Fibroblast of gingiva (primary cell): ENCODE measurements at places on chromosomes 12 and 14.
A peak's percentile ranks its signal among the peaks of the same experiment; 100 is the strongest.

DNA sequence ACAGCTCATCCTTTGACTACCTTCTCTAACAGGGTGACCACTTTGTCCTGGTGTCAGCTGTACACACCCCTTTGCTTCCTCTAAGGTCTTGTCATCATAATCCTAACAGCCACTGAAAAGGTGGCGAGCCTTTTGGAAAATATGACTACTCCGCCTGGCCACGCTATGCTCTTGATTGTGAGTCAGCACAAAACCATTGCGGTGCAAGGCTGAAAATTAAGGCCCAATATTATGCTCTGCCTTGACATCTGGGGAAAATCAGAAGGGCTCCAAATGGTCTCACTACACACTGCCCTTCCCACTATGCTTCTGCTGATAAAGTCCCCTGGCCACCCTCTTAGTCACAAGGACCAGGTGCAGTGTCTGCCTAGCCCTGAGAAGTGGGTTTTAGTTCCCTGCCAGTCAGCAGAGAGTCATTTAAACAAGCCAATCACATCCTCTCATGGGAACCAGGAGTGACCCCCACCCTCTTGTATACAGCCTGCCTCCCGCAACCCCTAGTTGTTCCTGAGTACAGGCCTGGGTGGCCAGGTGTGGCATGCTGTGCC, 34.3 kb downstream of the FGD6 start:
- DNase-seq = peak; percentile 34

- DNase-seq = no peak
These were observed 40.2 kb upstream of the FBRSL1 start for GRCh38 chr12:132449565-132450417.

GRCh38 chr14:53912021-53912420, 44.6 kb downstream of the BMP4 start:
- no peak for DNase-seq

DNA sequence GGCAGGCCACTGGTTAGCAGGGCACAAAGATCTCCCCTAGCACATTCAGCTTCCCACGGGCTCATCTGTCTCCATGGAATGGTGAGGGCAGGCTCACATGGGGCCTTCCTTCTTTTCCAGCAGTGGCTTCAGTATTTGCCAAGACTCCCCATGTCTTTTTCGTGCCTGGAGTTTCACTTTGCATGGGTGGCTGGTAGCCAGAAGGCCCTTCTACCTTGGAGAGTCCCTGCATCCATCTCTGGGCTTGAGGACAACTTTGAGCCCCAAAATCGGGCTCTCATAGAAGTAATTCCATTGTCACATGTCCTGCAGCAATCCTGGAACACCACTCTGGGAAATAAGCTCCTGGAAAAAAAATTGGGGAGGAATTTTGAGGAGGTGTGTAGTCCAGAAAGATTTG, 42.1 kb downstream of the NFKBIA start:
- no peak for DNase-seq

- DNase-seq = no peak
These were observed 182.7 kb upstream of the TMPO start for GRCh38 chr12:98332642-98333041.

DNA sequence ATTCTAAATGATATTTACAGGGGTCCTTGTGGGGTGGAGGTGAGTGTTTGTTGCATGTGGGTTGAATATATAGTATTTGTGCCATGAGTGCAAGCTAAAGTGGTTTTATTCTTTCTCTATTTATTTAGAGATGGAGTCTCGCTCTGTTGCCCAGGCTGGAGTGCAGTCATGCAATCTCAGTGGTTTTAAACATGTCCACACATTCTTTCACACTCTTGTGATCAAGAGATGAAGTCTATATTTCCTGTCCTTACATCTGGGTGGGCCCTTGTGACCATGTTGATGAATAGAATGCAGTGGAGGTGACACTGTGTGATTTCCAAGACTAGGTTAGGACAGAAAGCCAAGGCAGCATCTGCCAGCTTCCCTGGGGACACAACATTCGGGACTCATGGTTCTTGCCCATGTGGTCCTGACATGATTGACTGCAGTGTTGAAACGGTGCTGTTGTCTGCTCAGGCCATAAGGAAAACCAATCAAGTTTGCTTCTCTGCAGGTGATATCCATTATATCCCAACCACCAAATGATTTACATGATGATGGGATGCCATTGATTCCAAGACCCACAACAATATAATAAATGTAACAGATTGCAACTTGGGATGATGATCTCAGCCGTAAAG, 172.6 kb downstream of the SUDS3 start:
- no peak for DNase-seq

DNA sequence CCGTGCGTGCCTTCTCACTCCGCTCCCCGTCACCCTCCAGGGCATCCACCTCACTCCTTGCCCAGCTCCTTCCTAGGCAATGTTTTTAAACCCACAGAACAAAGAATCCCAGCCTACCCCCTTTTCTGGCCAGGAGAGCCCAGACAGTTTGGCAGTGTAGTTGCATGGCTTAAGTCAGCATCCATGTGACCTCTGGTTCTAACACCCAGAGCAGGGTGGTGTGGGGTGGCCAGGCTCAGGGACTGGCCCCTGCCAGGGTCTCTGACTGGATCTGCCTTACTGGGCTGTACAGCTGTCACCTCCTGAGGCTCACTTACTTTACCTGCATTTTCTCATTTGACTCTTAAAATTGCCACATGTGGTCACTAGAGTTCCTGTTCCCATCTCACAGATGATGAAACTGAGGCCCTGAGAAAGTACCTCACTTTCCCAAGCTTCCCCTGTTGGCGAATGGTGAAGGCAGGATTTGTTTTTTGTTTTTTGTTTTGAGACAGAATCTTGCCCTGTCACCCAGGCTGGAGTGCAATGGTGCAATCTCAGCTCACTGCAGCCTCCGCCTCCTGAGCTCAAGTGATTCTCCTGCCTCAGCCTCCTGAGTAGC, 18.3 kb downstream of the SDS start:
- no peak for DNase-seq

DNA sequence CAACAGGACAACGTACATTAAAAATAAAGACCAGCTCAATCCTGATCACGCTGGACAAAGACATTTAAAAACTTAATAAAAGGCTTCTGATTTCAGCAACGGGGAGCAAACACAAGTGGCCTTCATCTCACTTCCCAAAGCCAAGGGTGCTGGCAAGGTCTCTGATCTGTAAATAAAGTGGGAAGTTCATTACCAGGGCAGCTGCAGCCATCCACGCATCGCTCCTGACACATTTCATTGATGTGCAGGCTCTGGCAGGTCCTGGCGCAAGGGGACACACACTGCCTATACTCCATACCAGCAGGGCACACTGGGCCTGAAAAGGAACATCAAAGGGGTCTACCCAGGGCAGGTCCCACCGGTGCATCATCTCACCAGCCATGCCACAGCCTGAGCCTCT, 51.0 kb downstream of the VWF start:
- DNase-seq = no peak

GRCh38 chr12:132465269-132466190, 24.4 kb upstream of the FBRSL1 start:
- no peak for DNase-seq

DNA sequence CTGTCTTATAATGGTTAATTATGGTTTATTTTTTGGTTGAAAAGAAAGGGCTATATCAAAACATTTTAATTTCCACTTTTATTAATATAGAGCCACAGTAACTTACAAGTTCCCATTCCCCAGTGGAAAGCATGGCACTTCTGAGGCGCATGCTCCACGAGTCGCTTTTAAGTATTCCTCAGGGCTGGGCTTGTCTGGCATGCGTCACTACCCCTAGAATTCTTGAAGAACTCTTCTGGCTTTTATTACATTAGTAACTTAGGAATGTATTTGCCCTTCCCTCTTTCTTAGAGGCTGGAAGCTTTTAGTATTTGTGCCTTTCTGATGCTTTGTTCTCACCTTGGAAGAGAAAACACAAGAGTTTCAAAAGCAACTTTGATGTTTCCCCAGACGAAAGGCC, 81.1 kb downstream of the ESR2 start:
- DNase-seq = no peak

GRCh38 chr14:94805680-94806288, 35.9 kb upstream of the GSC start:
- DNase-seq = peak; percentile 31

DNA sequence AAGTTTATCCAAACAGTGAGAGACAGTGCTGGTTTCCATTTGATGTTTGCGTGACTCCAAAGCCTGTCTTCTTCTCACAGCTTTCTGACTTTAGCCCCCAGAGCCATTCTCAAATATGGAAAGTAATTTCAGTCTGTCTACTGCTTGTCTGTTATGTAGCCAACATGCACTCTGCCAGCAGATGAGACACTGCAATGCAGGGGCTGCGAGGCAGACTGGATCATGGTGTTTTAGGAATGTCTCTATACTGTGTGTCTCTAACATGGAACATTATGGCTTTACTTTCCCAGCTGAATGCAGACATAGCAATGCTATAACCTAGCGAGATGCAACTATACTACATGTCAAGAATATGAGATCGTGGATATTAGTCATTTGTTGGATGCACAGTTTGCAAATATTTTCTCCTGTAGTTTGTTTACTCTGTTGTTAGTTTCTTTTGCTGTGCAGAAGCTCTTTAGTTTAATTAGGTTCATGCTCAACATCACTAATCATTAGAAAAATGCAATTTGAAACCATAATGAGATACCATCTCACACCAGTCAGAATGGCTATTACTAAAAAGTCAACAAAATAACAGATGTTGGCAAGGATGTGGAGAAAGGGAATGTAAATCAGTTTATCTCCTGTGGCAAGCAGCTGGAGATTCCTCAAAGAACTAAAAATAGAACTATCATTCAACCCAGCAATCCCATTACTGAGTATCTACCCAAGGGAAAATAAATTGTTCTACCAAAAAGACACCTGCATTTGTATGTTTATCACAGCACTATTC, 235.8 kb upstream of the TMTC1 start:
- DNase-seq = peak; percentile 12

DNA sequence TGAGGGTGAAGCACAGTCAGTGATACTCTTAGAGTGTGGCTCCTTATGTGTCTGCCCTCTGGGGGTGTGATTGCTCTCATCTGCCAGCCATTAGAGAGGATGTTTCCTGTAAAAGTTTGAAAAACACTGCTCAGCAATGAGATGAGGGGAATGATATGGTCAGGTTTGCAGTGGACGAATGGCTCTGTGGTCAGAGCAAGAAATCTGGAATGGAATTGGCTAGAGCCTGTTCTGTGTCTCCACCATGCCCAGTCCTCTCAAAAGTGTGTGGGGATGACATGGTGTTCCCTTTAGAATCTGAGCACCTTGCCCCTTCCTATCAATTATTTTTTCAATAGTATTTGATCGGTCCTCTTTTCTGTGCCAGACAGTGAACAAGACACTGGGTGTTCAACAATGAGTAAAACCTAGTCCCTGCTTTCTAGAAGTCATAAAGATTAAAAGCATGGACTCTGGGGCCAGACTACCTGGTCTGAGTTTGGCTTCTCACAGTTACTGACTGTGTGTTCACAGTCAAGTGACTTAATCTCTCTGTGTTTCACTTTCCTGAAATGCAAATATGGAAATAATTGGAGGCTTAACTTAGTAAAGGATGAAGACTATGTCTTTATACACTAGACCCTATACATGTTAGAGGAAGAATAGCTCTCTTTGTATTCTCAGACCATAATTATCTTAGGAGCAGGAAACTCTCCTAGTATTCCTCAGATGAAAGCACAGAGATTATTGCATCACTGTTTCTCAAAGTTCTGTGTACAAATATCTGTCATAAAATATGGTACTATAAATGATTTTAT, 1.6 kb downstream of the ACSS3 start:
- DNase-seq = no peak

GRCh38 chr14:75205591-75205990, 29.2 kb upstream of the TMED10 start:
- DNase-seq = no peak
